ENCODE measurements at places on chromosomes 1 and 21. TPM values are rescaled to one million over a fixed set of nuclear protein-coding genes. Genes with fewer than 3 reads are reported as not detected.

Gene VCAM1
- total RNA-seq, result 19.7 TPM

Gene TFF3
- not detected for total RNA-seq

Gene CYP2J2
- not detected for total RNA-seq

Gene OR14A2
- total RNA-seq, result not detected

Gene TCHHL1
- total RNA-seq, result not detected

Gene ARHGEF19
- 4.5 TPM for total RNA-seq

Gene ARTN
- not detected for total RNA-seq

Gene MAP7D1
- total RNA-seq, result 30.8 TPM
